ENCODE measurements at places on chromosomes 12 and 14.

GRCh38 chr12:53867216-53868012, 71.2 kb upstream of the HOXC13 start:
- DNase-seq, result no peak

- no peak for DNase-seq
Observed at GRCh38 chr12:121678305-121678704, 8.9 kb upstream of the MORN3 start.

GRCh38 chr14:87967496-87967895, 25.5 kb downstream of the GALC start:
- DNase-seq, result no peak

GRCh38 chr14:100290607-100291304, 15.5 kb downstream of the SLC25A29 start:
- no peak for DNase-seq

DNA sequence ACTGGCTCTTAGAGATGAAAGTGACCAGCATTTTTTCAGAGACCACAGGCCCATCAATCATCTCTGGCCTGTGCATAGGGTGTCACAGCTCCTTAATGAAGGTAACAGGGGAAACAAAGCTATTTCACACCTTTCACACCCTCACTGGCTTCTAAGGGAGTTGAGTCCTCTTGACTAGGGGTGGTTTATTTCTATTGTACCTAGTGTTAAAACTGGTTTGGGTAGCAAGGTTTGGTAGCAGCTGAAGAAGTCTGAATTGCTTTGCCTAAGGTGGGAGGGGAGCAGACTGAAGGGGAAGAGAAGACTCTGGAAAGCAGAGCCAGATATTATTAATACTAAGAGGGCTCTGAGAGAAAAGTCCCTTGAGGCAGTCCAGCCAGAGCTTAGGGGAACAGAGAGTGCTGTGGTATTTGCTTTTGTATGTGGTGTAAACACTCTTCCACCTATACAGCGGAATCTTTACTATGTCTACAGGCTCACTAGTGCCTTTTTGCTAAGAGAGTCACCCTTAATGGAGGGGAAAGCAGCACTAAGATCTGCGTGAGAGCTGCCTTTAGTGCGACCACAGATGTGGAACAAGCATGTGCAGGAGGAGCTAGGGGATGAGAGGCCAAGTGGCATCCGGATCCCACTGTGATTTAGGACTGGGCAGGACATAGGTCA, 95.8 kb downstream of the STXBP6 start:
- no peak for DNase-seq

DNA sequence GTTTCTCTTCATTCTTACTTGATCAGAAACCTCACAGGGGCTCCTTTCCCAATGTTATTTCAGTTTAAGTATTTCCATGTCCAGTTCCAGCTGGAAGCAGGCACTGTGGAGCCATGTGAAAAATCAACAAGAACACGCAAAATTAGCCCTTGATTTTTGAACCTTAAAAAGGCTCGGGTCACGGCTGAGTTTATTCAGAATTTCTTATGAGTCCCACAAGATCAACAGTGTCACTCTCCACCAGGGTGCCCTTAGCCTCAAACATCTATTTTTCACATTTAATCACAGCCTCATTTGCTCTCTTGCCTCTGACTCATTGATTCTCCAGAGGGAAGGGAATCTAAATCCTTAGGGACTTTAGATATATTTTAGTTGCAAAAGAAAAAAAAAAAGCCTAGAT, 157.7 kb upstream of the AVPR1A start:
- DNase-seq, result no peak

DNA sequence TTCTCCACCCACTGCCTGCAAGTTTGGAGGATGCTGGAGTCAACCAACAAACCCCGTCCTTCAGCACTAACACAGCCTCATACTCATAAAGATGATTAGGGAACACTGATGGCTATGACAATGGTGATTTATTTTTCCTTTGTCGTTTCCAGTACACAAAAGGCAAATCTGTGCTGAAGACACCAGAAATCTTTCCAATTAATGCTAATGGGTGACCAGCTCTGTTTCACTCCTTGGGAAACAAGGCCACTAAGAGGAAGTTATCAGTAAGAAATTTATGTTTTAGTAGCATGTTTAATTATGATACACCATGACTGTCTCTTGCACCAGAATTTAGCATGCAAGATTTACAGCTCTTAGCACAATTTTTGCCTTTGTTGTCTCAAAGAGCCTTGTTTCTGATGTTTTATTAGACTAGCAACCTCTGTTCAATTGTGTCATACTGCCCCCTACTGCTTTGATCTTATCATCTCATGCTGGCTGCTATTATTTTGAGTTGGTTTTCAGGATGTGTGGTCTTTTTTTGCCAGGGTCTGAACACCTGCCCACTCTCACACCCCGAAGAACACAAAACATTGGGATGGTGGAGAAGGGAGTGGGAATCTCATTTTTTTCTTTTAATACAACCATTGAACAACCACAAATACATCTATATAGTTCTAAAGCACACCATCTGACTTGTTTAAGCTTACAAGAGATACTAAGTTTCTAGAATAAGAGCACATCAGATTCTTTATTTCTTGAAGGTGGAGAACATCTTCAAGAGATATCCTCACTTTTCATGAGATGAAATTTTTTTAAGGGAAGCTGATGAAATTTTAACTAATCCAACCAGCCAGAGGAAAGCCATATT, 160.9 kb downstream of the SPTSSA start:
- DNase-seq, result no peak

- DNase-seq, result no peak
Observed at GRCh38 chr14:32472512-32473463, 143.7 kb downstream of the AKAP6 start.

- DNase-seq, result no peak
Observed at GRCh38 chr12:55372521-55372920, 9.7 kb downstream of the OR6C75 start.

- DNase-seq, result no peak
Observed at GRCh38 chr12:118853634-118854033, 127.7 kb upstream of the SRRM4 start.

DNA sequence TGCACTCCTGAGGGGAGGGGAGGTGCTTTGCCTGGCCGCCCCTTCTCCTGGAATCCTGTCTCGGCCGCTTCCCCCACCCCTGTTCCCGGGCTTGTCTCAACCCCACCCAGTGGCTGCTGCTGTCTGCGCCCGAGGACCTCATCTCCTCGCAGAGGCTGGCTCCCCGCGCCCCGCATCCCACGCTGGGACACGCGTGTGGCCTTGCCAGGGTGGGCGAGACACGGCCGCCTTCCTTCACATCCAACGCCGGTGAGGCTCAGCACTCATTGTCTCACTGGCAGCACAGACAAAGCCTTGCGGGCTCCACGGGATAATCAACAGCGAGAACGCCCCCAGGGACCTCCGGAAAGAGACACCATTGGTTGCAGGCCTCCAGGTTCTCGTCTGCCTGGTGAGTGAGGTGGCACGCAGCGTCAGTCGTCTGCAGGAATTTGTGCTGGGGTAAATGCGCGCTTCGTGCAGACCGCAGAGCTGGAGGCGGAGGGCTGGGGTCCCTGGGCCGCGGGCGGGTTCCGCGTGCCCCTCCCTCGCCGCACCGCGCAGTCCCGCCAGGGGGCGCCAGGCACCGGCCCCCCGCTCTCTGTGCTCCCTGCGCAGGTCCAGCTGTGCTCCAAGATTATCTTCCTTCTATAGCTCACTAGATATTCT, 26.8 kb downstream of the CCDC177 start:
- DNase-seq, result no peak

DNA sequence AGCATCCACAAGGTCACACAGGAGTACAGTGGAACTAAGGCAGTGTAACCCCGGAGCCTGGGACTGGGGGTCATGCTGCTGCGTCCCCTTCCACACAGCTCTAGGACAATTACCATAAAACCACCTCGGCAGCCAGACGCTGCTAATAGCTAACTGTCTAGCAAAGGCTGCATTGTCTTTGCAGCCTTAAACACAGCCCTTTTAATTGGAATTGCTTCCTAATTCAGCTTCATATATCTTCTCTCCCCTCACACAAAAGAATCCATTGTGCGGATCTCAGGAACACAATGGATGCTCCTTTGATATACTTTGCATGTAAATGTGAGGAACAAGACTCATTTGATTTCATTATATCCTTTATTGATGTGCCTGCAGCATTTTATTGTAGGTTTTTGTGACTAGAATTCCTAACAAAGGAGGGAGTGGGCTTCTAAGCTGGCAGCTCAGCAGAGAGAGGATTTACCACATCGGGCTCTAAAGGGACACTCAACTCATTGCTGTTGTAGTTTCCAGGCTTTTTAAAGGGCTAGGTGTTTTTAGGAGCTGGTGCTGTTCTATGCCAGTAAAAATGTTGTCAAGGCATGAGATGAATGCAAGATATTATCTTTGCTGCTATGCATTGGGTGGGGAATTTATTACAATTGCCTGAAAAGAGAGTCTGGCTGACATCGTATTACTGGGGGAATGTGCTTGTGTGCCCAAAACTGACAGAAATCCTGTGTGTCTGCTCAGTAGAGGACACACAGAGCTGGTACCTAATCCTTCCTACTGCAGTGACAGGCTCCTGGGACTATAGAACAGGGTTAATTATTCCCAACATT, 30.4 kb upstream of the DACT1 start:
- no peak for DNase-seq

- DNase-seq, result no peak
Observed at GRCh38 chr14:81366884-81367283, 33.2 kb downstream of the STON2 start.

GRCh38 chr12:55041345-55042055, 21.7 kb downstream of the NEUROD4 start:
- DNase-seq, result no peak

DNA sequence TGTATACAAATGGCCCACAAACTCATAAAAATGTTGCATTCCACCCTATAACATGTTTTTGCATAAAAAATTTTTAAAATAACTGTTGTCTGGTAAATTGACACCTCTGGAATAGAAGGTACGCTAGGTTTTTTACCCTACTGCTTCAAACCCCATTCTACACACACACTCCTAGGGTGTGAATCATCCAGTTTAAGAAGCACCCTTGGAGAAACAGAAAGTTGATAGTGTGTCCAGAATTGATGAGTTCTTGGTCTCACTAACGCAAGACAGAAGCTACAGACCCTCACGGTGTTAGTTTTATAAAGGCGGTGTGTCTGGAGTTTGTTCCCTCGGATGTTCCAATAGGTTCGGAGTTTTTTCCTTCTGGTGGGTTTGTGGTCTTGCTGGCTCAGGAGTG, 158.5 kb downstream of the KLRB1 start:
- no peak for DNase-seq

DNA sequence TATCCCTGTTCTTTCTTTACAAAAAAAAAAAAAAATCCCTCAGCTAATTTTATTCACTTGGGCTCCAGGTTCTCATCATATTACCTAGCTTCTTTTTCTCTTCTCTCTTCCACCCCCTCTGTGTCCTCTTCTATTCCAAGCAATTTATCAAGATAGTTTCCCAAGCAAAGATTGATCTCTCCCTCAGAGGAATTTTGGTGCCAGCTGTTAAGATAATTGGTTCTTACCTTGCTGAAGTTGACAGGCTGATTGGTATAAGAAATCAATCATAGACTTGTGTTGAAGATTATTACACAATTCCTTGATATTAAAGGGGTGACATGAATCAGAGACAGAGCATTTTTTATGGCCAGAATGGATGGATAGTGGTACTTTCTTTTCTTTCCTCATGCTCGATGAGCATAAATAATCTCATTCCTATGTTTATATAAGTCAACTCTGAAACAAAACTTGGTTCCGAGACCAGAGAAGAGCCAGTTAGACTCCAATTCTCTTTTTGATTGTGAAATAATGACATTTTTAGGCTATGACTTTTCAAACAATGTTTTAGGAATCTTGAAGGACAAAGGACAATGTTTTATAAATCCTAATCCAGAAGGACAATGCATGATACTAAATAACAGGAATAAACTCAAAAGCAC, 264.1 kb upstream of the PRKD1 start:
- no peak for DNase-seq

DNA sequence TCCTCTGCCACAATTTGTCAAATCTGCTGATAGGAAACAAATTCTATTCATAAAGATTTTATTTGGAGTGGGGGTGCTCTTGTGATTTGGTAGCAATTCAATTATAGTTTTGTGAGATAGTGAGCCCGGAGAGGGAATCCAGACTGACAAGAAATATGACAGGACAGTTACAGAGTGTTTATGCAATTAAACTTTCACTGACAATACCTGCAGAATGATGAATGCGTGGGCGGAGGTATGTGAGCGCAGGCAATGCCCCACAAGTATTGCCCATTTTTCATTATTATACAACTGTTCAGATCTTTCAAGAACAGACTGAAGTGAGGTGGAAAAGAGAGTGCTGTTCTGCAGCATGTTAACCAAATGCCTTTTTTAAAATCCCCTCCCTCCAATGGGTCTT, 259.0 kb downstream of the EGLN3 start:
- DNase-seq, result no peak

DNA sequence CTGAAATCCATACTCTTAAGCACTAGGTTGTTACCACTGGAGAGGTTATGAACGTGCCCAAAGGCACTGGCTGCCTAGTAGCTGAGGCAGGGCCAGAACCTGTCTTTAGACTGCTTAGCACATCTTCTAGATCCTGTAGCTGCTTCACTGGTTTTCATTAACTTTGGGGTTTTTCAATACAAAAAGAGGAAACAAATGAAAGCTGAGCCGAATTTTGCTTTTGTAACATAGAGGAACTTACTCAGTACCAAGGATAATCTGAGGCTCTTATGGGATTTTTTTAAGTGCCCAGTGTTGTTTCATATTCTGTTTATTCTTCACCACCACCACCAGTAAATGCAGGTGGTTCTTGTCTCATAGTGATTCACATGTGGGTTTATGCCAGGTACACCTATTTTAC, 396.1 kb downstream of the RAD51B start:
- DNase-seq, result no peak

GRCh38 chr12:123833830-123834229, 71.7 kb downstream of the DNAH10 start:
- no peak for DNase-seq

GRCh38 chr14:68636597-68636996, 156.3 kb downstream of the ZFP36L1 start:
- no peak for DNase-seq

GRCh38 chr14:56745097-56745496, 65.2 kb downstream of the OTX2 start:
- no peak for DNase-seq

GRCh38 chr12:24931666-24932405, 17.1 kb downstream of the BCAT1 start:
- no peak for DNase-seq

- peak; percentile 6 for DNase-seq
Observed at GRCh38 chr12:99529966-99530365, 117.6 kb upstream of the GARIN6 start.

DNA sequence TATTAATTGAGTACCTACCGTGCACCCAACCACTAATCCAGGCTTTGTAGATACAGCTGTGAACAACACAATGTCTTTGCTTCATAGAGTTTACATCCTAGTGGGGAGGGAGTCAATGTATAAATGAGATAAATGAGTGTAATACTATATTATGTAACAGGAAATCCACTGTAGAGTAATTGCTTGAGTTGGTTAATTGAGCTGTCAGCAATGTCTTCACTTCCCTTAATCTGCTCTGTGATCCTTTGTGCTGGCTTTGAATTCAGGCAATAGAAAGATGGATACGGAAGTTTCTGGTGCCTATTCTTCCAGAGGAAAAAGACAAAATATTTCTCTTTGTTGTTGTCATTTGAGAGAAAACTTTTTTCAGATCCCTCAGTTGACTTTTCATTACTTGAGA, 104.0 kb upstream of the SLC16A7 start:
- no peak for DNase-seq
